ENCODE measurements at places on chromosomes 16 and 17. TPM values are rescaled to one million over a fixed set of nuclear protein-coding genes. Genes with fewer than 3 reads are reported as not detected.

The CD300H gene
- not detected for total RNA-seq

The TBC1D26 gene
- total RNA-seq, result not detected

- no peak for DNase-seq
Measured at GRCh38 chr16:72576189-72576588, 404.2 kb upstream of the PMFBP1 start.

DNA sequence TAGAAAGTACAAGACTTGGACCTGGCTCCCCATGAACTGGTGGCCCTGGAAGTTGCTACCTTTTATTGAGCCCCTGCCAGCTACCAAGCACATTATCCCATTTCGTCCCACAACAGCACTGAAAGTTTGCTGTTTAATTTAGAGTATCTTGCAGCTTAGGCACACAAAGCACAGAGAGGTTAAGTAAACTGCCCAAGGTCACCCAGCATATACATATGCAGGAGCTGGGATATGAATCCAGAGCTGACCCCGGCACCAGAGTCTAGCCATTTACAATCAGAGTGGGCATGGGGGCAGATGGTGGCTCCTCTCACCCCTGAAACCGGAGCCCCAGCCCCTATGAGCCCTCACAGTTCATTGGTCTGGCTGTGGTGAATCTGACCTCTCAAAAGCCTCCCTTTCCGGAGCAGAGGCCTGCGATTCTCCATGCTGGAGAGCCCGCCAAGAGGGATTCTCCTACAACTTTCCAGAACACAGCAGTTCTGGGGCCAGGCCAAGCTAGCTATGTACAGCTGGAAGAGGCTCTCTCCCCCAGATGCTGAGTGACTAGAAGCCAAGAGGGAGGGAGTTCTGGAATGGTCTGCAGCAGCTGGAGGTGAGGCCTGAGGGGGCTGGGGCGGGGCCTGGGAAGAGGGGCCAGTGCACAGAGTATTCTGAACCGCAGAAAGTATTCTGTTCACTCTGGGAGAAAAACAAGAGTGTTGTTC, 58.3 kb downstream of the SREBF1 start:
- DNase-seq, result peak; percentile 55

The MYO15A gene
- total RNA-seq, result 1.3 TPM

The NEK8 gene
- 18.5 TPM for total RNA-seq

The LPO gene
- total RNA-seq, result not detected

- peak; percentile 44 for DNase-seq
Measured at GRCh38 chr17:28901866-28902818, 737 bp downstream of the DHRS13 start.

DNA sequence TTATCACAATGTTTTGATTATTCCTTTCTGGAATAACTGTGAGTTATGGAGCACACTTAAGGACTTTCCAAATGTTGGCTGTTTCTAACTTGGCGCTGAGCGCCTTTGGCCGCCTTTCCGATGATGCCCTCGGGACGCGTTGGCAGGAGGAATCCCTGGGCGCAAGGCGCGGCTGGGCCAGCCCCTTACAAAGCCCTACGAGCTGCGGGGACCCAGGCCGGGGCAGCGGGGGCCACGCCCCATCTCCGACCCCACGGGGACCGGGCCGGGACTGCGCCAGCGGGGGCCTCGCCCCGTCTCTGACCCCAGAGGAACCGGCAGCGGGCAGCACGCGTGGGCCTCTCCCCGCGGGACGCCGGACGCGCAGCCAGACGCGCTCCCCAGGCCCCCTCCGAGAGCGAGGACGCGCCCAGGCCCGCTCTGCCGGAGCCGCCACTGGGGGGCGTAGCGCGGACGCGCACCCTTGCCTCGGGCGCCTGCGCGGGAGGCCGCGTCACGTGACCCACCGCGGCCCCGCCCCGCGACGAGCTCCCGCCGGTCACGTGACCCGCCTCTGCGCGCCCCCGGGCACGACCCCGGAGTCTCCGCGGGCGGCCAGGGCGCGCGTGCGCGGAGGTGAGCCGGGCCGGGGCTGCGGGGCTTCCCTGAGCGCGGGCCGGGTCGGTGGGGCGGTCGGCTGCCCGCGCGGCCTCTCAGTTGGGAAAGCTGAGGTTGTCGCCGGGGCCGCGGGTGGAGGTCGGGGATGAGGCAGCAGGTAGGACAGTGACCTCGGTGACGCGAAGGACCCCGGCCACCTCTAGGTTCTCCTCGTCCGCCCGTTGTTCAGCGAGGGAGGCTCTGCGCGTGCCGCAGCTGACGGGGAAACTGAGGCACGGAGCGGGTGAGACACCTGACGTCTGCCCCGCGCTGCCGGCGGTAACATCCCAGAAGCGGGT, at the start of gene GAA:
Gene GAA, plus strand, starts transcription at position 571 of the 935 bp plus-strand sequence. CDS start 3,006 bp downstream, outside the sequence.
- DNase-seq, result peak; percentile 85

The KRT25 gene
- total RNA-seq, result not detected

DNA sequence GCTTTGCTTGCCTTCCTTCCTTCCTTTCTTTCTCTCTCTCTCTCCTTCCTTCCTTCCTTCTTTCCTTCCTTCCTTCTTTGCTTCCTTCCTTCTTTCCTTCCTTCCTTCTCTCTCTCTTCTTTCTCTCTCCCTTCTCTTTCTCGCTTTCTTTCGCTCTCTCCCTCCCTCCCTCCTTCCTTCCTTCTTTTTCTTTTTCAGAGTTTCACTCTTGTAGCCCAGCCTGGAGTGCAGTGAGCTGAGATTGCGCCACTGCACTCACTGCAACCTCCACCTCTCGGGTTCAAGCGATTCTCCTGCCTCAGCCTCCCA, 17.9 kb downstream of the FOXJ1 start:
- DNase-seq, result no peak

The SLC35G6 gene
- not detected for total RNA-seq

- DNase-seq, result peak; percentile 34
Measured at GRCh38 chr17:15409721-15410250, 57.6 kb downstream of the CDRT4 start.

DNA sequence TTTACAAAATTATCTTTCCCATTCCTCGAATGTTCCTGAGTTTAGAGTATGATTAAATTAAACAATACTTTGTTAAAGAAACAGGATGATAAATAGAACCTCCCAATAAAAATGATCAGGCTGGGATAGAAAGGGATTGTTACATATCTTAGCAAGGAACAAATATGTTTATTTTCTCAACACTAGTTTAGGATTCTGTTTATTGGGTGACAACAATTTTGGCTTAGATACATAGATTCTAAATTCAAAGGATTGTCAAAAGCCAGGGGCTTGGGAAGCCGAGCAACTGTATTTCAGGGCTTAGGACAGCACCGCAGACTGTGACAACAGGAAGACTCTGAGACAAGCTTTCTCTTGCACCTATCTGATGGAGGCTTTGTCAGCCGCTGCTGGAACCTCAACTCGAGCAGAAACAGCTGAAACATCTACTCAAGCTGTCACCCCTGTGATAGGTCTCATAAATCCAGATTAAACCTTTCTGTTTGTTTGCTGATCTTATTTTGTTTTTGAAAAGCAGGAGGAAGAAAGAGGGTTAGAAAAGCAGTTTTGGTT, 562.8 kb upstream of the ZFHX3 start:
- no peak for DNase-seq

GRCh38 chr17:77193653-77194052, 52.9 kb downstream of the SEC14L1 start:
- no peak for DNase-seq

The PITPNM3 gene
- total RNA-seq, result 3.4 TPM

The KRT32 gene
- total RNA-seq, result not detected

GRCh38 chr16:11356573-11357331, 11.5 kb downstream of the RMI2 start:
- DNase-seq, result peak; percentile 66

The MYLK3 gene
- total RNA-seq, result 0.26 TPM

The NTN1 gene
- total RNA-seq, result 4.0 TPM

The SLC5A11 gene
- not detected for total RNA-seq

The CHD9NB gene
- total RNA-seq, result 12.5 TPM

The TPSD1 gene
- total RNA-seq, result 1.6 TPM

The SOX9 gene
- total RNA-seq, result 47.5 TPM

GRCh38 chr17:62760059-62760944, 47.8 kb downstream of the MARCHF10 start:
- DNase-seq, result no peak

- peak; percentile 80 for DNase-seq
Measured at GRCh38 chr16:88650749-88651275, at the start of gene CYBA. TSS of gene CYBA (minus strand) at chr16:88651053. CDS start at chr16:88651013, 40 bp downstream.

The BICDL2 gene
- total RNA-seq, result 132 TPM

The CCDC40 gene
- total RNA-seq, result 2.9 TPM

The KRTAP2-2 gene
- total RNA-seq, result not detected

The FAM171A2 gene
- not detected for total RNA-seq

DNA sequence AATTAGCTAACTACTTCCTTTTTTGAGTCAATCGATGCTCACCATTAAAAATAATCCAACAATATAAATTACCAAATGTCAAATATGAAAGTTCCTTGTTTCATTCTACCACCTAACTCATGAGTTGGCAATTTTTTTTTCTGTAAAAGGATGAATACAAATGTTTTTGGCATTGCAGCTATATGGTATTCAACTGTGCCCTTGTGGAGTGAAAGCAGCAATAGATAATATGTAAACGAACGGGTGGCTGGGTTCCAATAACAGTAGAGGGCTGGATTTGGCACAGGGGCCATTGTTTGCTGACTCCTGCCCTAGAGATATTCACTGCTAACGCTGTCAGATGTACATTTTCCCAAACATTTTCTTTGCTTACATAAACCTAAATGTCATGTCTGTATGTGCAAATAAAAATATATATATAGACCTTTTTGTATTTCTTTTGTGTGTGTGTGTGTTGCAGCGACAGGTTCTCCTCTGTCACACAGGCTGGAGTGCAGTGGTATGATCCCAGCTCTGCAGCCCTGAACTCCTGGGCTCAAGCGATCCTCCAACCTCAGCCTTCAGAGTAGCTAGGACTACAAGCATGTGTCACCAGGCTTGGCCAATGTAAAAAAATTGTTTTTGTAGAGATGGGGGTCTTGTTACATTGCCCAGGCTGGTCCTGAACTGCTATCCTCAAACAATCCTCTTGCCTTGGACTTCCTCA, 73.9 kb downstream of the RPGRIP1L start:
- peak; percentile 78 for DNase-seq

- no peak for DNase-seq
Measured at GRCh38 chr17:48095611-48096010, 5.7 kb downstream of the CBX1 start.

The TMEM132E gene
- total RNA-seq, result not detected

DNA sequence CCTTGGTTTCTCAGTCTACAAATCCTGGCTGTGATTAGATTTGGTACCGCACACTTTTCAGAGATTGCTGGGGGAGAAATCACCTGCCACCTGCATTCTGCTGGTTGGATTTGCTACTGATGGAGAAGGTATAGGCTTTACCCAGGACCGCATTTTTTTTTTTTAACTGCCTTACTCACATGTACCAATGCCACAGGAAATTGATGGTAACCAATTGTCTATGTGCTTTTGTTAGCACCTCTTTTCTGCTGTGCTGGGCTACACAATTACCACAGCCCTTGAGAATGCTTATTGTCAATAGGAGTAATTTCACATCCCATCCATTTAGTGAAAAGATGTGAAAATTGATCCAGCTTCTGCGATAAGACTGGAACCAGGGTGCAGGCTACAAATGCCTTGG, 74.4 kb upstream of the TANC2 start:
- no peak for DNase-seq

All from body of pancreas (tissue), 4 donors.